CD8-positive, alpha-beta memory T cell (primary cell): ENCODE measurements at places on chromosomes 16 and 17. TPM values are rescaled to one million over a fixed set of nuclear protein-coding genes. Genes with fewer than 3 reads are reported as not detected.

GRCh38 chr16:18948372-18949020 lies 22.3 kb upstream of the SMG1 start:
- no peak for DNase-seq
- no peak overlapping the region for H3K4me3 ChIP-seq
- H3K27ac ChIP-seq = no peak overlapping the region
- H3K4me1 ChIP-seq = peaks cover 13% of the 10 kb centered on the region

The NPIPB9 gene
- 1.2 TPM for total RNA-seq

DNA sequence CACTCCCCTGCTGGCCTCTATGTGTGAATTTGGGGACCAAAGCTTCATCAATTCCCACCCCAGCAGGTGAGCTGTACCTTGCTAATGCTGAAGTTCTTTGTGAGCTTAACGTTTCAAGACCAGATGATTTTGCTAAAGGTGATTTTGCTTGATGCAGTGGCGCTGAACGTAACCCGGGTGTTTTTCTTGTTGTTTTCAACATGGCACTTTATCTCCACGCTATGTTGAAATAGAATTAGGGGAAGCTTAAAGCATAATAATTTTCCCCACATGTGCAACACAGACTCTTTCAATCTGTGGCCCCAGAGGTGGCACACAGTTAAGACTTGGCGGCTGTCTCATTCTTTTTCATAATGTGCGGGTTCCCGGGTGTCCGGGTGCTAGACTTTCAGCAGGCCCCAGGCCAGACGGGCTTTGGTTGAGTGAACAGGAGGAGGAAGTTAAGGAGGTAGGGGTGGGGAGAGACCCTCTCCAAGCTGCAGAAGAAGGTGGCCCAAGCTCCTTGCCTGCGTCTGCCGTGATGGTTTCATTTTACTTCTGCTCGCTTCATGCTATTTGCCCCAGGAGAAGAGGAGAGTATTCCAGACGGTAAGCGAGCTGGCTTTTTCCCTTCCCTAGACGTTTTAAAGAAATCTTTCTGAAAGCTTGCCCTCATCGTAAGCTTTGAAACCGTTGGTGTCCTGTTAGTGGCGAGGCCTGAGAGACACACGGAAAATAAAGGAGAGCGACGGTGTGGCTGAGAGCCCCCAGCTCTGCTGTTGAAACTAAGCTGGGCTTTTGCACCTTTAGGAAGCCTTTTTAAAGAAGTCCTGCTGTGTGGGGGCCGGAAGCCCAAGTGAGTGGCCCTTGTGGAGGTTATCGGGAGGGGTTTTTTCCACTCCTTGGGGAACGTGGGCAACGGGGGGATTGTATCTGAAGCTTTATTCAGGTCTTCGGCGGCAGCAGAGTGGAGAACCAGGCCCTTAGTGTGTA lies 4.2 kb downstream of the FOXC2 start:
- no peak overlapping the region for H3K4me3 ChIP-seq
- DNase-seq = no peak
- H3K27me3 ChIP-seq = peaks cover 24% of the 10 kb centered on the region
- no peaks in the 10 kb centered on the region for H3K36me3 ChIP-seq
- no peaks in the 10 kb centered on the region for H3K4me1 ChIP-seq
- no peak overlapping the region for H3K27ac ChIP-seq

DNA sequence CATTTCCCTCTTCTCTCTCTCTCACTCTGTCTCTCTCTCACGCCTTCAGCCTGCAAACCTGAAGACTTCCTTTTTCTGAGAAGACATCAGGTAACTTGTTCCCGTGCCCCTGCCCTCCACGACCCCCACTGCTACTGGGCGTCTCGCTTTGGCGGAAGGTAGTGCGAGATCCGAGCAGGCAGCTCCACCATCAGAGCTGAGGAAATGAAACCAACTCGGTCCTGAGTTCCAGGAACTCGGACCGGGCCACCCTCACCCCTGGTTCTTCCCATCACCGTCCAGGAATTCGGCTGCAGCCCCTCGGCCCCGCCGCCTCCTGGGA lies 585 bp downstream of the MLKL start:
- H3K27me3 ChIP-seq = no peaks in the 10 kb centered on the region
- no peak for DNase-seq
- H3K4me3 ChIP-seq = peak overlapping the region; percentile 79

DNA sequence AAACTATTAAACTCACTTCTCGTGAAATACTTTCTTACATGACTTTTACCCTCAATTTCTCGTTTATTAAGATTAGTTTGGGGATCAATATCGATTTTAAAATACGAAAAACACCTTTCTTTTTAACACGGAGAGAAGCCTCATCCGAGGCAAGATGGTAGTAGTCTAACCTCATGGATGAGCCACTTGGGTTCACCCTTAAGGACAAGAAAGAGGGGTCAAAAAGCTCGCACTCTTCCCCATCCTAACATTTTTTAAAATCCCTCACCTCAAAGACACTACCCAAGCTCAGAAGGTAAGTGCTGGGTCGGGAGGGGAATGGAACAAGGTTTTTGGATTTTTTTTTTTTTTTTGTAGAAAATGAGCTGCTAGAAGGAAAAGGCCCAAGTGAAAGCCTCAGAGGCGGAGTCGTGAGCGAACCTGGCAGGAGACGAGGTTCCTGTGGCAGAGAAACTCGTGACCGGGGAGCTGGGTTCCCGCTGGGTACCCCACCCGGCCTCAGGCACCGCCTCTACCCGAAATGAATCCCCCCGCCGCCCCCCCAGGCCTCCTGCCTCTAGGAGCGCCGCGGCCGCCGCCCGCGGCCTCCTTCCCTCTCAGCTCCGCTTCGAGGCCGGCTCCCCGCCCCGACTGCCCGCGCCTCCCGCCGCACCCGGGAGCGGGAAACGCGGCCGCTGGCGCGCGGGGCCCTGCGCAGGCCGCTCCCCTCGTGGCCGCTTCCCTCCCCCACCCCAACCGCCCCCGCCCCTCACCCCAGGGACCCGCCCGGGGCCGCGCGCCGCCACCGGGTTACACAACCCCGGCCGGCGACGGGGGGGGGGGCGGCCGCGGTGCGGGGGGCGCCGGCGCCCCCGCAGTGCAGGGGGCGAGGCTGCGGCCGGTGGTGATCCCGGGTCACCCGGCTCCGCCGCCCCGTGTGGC lies 1.6 kb downstream of the NUFIP2 start:
- peak overlapping the region; percentile 75 for H3K27ac ChIP-seq
- peak overlapping the region; percentile 93 for H3K4me3 ChIP-seq
- H3K27me3 ChIP-seq = no peaks in the 10 kb centered on the region
- H3K36me3 ChIP-seq = peaks cover 6% of the 10 kb centered on the region

DNA sequence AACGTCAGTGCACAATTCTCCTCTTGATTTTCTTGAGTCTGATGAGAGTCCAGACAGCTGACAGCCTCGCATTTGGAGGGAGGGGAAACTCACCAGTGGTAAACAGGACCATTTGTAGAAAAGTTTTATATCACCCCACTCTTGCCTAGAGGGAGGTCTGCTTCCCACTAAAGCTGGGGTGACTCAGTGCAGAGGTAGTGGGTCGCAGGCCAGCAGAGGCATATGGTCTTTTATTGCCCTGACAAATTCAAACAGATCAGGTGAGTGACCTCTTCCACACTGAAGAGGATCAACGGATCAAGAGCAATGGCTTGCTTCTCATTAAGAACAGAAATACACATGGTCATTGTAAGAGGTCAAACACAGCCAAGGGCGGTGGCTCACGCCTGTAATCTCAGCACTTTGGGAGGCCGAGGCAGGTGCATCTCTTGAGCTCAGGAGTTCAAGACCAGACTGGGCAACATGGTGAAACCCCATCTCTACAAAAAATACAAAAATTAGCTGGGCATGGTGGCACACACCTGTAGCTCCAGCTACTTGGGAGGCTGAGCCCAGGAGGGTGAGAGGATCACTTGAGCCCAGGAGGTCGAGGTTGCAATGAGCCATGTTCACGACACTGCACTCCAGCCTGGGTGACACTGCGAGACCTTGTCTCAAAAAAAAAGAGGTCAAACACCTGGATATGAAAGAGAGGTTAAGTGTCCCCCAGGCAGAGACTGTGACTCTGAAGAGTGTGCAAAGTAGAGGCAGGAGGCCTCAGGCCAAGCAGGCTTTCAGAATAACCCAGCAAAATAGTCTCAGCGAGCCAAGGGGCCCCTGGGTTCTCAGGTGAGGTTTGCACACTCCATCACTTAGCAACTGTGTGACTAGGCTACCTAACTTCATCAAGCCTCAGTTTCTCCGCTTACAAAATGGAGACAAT lies 56.5 kb upstream of the ERN1 start:
- no peak overlapping the region for H3K4me3 ChIP-seq
- no peaks in the 10 kb centered on the region for H3K4me1 ChIP-seq
- DNase-seq = no peak
- H3K27ac ChIP-seq = no peak overlapping the region
- no peaks in the 10 kb centered on the region for H3K27me3 ChIP-seq

The AARS1 gene
- total RNA-seq = 135 TPM

The XYLT1 gene
- 9.1 TPM for total RNA-seq

The HOXB13 gene
- total RNA-seq = not detected

The ABCC3 gene
- 0.69 TPM for total RNA-seq

GRCh38 chr16:22077700-22078313 lies 14.5 kb upstream of the VWA3A start:
- no peaks in the 10 kb centered on the region for H3K4me1 ChIP-seq
- DNase-seq = peak; percentile 68
- H3K4me3 ChIP-seq = no peak overlapping the region
- no peak overlapping the region for H3K27ac ChIP-seq
- no peaks in the 10 kb centered on the region for H3K36me3 ChIP-seq

DNA sequence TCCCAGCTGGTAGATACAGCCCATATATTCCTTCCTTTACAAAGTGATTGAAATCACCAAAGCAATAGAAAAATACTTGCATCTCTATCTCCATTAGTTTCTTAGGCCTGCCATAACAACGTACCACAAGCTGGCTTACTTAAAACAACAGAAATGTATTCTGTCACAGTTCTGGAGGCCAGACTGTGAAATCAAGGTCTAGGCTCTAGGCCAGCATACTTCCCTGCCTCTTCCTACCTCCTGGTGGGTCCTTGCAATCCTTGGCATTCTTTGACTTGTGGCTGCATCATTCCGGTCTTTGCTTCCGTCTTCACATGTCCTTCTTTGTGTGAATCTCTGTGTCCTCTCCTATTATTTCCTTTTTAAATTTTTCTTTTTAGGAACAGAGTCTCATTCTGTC lies 62.5 kb downstream of the ERCC4 start:
- H3K27me3 ChIP-seq = no peaks in the 10 kb centered on the region
- H3K27ac ChIP-seq = no peak overlapping the region
- H3K4me1 ChIP-seq = no peaks in the 10 kb centered on the region
- H3K4me3 ChIP-seq = no peak overlapping the region

- DNase-seq = no peak
- no peaks in the 10 kb centered on the region for H3K4me1 ChIP-seq
- peaks cover 11% of the 10 kb centered on the region for H3K36me3 ChIP-seq
- no peak overlapping the region for H3K4me3 ChIP-seq
- no peaks in the 10 kb centered on the region for H3K27me3 ChIP-seq
Measured at GRCh38 chr17:47907932-47908562, 12.0 kb downstream of the SP2 start.

The ABCA5 gene
- total RNA-seq = 14.8 TPM

DNA sequence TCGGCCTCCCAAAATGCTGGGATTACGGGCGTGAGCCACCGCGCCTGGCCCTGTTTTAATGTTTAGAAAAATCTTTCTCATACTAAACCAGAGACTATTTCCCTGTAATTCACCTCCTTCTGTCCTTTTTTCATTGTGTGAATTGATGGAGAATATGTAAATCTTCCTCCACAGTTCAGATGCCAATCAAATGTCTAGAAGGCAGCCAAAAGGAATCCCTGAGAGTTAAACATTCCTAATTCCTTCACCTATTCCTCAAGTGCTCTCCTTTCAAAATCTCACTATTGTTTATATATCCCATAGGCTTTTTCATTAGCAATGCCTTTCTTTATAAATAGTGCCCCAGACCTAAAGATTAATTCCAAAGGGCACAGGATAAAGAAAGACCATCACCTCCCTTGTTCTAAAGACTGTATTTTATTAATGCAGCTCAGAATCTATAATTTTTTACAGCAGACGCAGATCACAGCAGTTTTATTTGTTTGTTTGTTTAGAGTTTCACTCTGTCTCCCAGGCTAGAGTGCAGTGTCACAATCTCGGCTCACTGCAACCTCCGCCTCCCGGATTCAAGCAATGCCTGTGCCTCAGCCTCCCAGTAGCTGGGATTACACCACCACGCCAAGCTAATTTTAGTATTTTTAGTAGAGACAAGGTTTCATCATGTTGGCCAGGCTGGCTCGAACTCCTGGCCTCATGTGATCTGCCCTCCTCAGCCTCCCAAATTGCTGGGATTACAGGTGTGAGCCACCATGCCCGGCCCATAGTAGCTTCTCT lies 30.5 kb downstream of the COPZ2 start:
- no peaks in the 10 kb centered on the region for H3K36me3 ChIP-seq
- no peak for DNase-seq
- no peak overlapping the region for H3K27ac ChIP-seq
- peaks cover 8% of the 10 kb centered on the region for H3K4me1 ChIP-seq
- H3K27me3 ChIP-seq = peaks cover 11% of the 10 kb centered on the region
- no peak overlapping the region for H3K4me3 ChIP-seq

The MEFV gene
- total RNA-seq = 0.18 TPM

The ITGB3 gene
- 0.07 TPM for total RNA-seq

The TAC4 gene
- not detected for total RNA-seq

The C1QL1 gene
- not detected for total RNA-seq

DNA sequence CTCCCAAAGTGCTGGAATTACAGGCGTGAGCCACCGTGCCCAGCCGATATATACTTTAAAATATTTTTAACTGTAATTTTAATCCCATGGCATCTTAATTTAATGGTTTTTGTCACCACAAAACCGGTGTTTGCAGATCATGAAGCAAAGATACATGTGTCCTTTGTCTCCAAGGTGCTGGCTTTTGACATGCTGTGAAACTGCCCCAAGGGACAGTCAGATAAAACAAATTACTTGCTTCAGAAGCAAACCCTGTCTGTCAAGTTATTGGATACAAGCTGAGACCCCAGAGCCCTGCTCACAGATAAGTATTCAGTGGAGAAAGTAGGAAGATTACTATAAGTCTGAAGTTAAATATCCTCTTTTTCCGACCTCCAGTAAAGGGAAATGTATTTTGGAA lies 39.8 kb downstream of the ARL4D start:
- H3K4me3 ChIP-seq = no peak overlapping the region
- no peak for DNase-seq
- no peaks in the 10 kb centered on the region for H3K36me3 ChIP-seq
- no peak overlapping the region for H3K27ac ChIP-seq
- H3K4me1 ChIP-seq = no peaks in the 10 kb centered on the region

DNA sequence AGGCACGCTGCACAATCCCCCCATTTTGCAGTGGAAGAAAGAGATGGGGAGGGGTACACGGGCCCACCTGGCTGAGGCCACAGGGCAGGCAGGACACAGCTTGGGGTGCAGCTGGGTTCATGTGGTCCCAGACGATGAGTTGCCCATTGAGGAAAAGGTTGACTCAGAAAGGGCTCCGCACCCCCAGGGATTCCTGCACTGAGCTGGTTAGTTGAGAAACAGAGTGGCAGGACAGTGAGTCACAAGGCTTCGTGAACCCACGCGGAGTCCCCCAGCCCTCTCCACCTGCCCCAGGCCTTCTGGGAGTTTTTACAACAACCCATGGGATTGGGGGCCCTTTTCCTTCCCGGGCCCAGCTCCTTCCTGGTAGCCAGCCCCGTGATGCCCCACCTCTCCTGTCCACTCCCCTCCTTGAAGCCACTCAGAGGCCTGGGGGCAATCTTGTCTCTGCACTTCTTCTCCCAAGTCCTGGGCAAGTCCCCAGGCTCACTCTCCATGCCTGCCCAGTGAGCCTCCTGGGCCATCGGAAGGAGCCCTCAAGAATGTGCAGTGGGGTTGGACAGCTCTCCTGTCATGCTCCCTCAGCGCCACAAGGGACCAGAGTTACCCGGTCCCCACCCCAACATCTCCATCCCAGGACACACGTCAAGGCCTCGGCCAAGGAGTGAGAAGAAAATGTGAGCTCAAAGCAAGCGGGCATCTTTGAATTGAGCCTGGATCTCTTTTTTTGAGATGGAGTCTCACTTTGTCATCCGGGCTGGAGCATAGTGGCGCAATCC lies 251.2 kb downstream of the PARN start:
- no peaks in the 10 kb centered on the region for H3K36me3 ChIP-seq
- H3K4me3 ChIP-seq = no peak overlapping the region
- no peak for DNase-seq
- no peaks in the 10 kb centered on the region for H3K27me3 ChIP-seq
